ENCODE measurements at places on chromosomes 16 and 17. TPM values are rescaled to one million over a fixed set of nuclear protein-coding genes. Genes with fewer than 3 reads are reported as not detected.

DNA sequence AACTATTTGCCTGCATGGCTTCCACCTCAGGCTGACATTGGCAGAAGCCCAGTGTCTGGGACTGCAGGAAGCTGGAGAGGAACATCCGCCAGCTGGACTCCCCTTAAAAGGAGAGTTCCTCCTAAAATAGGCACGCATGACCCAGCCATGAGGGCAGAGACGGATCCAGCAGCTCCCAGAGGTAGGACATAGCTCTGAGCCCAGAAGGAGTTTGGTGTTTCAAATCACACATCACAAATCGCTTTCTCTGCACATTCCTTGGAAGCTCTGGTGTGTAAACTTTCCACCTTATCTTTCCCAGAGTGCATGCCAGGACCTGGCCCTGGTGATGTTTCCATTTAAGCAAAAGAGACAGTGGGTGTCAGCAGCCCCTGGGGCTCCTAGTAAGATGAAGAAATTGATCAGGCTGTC is 231.1 kb upstream of the CDH5 start:
- H3K27me3 ChIP-seq: peaks cover 4% of the 10 kb centered on the region
- H3K4me3 ChIP-seq: no peak overlapping the region
- no peaks in the 10 kb centered on the region for H3K4me1 ChIP-seq
- no peak for DNase-seq

GRCh38 chr17:74917430-74917829 is 5.6 kb downstream of the USH1G start:
- H3K27me3 ChIP-seq: peaks cover 16% of the 10 kb centered on the region
- no peak overlapping the region for H3K27ac ChIP-seq
- no peak for DNase-seq
- H3K4me3 ChIP-seq: no peak overlapping the region

DNA sequence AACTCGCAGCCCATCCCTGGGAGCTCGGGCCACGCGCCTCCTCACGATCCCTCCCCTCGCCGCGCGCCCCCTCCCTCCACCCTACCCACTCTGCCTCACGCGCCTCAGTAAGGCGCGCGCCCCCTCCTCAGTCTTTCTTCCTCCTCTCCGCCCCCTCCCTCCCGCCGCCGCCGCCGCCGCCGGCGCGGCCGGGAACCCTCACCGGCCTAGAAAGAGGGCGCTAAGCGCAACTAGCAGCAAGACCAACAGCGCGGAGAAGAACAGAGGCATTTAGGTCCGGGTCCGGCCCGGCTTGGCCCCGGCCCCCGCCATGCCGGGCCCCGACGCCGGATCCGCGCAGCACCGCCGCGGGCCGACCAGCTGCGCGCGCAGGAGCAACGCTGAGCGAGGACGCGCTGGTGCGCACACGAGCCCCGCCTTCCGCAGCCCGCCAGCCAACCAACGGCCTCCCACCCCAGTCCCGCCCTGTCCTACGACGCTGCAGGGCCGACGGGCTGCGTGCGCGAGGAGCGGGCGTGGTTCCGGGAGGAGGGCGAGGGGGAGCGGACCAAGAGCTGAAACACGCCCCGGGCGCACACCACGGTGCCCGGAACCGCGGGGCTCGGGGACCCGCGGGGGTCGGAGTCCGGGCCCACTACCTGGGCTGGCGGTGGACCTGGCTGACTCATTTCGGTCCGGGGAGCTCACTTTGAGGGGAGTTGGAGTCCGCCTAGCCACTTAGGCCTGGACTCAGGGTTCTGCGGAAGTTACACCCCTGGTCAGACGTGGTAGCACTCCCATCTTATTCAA is at the start of gene BLTP2:
Gene BLTP2 (minus strand): TSS at position 372 of the 789 bp plus-strand sequence. CDS start 102 bp downstream, at position 270.
- H3K27ac ChIP-seq: peak within 1 kb of the TSS; percentile 86
- H3K4me3 ChIP-seq: peak within 1 kb of the TSS; percentile 84
- peak; percentile 96 for DNase-seq
- peaks cover 36% of the 10 kb centered on the region for H3K4me1 ChIP-seq
- H3K27me3 ChIP-seq: no peaks in the 10 kb centered on the region
- peaks cover 30% of the 10 kb centered on the region for H3K36me3 ChIP-seq

GRCh38 chr17:20262226-20263114 is 204.9 kb downstream of the LGALS9B start:
- no peaks in the 10 kb centered on the region for H3K27me3 ChIP-seq
- peaks cover 9% of the 10 kb centered on the region for H3K36me3 ChIP-seq
- peak overlapping the region; percentile 26 for H3K27ac ChIP-seq
- peak; percentile 34 for DNase-seq
- peaks cover 45% of the 10 kb centered on the region for H3K4me1 ChIP-seq

- H3K27me3 ChIP-seq: no peaks in the 10 kb centered on the region
- peaks cover 19% of the 10 kb centered on the region for H3K4me1 ChIP-seq
- H3K4me3 ChIP-seq: no peak overlapping the region
- H3K36me3 ChIP-seq: no peaks in the 10 kb centered on the region
- H3K27ac ChIP-seq: no peak overlapping the region
- DNase-seq: no peak
Observed at GRCh38 chr17:39960524-39961041, 2.2 kb upstream of the GSDMA start.

DNA sequence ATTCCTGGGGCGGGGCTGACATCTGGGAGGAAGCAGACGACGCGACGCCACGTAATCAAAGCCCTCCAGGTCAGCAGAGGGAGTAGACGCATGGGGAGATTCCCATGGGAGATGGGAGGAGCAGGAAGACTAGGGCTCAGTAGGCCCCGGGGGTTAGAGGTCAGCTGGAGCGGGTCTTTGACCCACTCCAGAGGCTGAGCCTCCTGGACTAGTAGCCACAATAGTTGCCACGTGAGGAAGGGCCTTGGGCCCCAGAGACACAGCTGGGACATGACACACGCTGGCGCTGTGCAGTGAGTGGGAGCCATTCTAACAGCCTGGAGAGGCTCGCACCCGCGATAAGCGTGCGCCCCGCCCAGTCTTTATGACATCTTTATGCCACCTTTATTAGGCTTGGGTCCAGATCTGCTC is 95.7 kb upstream of the AMZ2 start:
- no peak for DNase-seq
- H3K4me1 ChIP-seq: no peaks in the 10 kb centered on the region
- H3K27me3 ChIP-seq: no peaks in the 10 kb centered on the region
- H3K4me3 ChIP-seq: no peak overlapping the region
- H3K36me3 ChIP-seq: no peaks in the 10 kb centered on the region

GRCh38 chr16:80569440-80570105 is 28.8 kb downstream of the DYNLRB2 start:
- peak overlapping the region; percentile 43 for H3K27ac ChIP-seq
- no peaks in the 10 kb centered on the region for H3K36me3 ChIP-seq
- H3K4me3 ChIP-seq: no peak overlapping the region
- peaks cover 30% of the 10 kb centered on the region for H3K4me1 ChIP-seq

DNA sequence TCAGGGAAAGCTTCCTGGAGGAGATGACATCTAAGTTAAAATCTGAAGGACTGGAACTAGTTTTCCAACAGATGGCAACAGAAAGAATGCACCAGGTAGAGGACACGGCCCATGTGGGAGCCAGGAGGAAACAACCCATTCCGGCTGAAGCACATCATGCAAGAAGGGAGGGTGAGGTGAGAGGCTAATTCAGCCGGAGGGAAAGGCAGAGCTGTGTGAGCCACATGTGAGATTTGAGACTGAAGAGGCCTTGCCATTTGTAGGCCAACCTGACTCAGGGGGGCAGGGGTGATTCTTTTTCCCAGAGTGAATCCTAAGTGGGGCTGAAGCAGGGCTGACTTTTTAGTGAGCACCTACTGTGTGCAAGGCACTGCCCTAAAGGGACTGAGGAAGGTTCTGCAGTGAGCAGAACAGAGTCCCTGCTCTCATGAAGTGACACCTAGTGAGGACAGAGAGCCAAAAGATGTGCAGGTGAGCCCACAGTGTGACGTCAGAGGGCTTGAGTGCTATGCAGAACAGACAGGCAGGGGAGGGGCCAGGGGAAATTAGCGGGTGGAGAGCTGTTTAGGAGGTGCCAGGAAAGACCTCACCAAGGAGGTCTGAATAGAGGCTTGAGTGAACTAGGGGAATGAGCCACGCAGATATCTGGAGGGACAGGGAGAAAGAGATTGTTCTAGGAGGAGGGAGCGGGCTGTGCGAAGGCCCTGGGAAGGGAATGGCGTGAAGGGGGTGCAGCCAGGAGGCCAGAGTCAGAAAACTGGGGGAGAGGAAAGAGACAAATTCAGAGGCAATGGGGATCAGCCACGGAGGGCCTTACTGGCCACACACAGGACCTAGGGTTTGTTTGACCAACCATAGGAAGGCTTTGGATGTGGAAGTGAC is 19.8 kb upstream of the IL21R start:
- no peaks in the 10 kb centered on the region for H3K36me3 ChIP-seq
- H3K4me3 ChIP-seq: no peak overlapping the region
- DNase-seq: no peak
- no peaks in the 10 kb centered on the region for H3K27me3 ChIP-seq
- H3K4me1 ChIP-seq: peaks cover 47% of the 10 kb centered on the region
- H3K27ac ChIP-seq: no peak overlapping the region

DNA sequence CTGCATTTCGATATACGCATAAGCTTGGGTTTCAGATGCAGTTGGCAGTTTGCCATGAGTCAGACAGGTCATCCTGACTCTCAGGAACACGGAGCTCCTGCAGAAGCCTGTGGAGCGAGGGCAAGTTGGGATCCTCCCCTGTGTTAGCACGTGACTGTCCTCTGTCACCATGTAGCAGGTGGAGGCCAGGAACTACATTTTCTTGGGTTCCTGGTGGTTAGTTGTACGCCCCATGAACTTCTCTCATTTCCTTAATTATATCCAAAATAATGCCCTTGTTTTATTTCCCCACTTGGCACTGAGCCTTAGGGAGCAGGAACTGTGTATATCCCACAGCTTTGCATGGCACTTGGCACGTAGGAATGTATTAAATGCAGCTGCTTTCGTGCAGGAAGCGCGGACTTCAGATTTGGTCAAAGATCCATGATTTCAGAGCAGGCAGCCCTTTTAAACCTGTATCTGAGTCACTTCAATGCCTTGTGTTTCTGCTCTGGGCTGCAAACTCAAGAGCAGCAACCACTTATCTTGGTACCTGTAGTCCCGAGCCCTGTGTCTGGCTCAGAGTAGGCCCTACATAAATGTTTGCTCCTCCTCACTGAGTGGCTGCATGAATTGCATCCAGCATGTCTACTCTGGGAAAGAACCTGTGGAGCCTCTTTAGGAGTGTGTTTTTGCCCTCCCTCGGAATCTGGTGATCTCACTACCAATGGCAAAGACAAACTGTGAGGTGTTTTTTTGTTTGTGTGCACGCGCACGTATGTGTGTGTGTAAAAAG is 428.4 kb downstream of the MAF start:
- peaks cover 3% of the 10 kb centered on the region for H3K36me3 ChIP-seq
- H3K27me3 ChIP-seq: no peaks in the 10 kb centered on the region
- peaks cover 7% of the 10 kb centered on the region for H3K4me1 ChIP-seq
- H3K27ac ChIP-seq: no peak overlapping the region

DNA sequence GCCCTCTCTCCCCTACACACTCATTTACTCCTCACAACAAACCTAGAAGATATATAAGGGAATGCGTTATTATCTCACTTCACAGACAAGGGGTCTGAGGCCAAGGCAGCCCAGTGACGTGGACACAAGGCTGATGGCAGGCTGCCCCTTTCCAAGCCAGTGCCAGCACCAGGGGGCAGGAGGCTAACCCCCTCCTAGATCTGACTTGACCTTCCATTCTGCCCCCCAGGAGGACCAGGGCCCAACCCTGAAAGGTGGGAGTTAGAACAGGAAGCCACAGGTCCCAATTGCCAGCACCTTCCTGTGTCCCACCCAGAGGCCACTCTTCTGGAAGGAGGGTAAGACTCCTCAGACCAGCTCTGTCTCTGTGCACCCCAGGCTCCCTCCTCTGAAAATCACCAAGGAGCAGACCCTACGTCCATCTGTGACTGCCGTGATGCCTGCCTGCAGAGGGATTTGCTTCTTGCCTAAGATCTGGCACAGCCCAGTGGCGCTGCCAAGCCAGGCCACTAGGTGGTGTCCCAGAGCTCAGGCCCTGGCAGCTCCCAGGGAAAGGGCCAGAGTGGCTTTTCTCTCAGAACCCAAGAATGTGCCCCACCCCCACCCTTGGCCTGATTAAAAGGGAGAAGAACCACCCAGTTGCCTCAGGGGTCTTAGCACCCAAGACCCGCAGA is 42.4 kb upstream of the MRPS23 start:
- no peak overlapping the region for H3K4me3 ChIP-seq
- peak; percentile 86 for DNase-seq
- peaks cover 2% of the 10 kb centered on the region for H3K4me1 ChIP-seq
- no peaks in the 10 kb centered on the region for H3K27me3 ChIP-seq

The FBXO39 gene
- total RNA-seq: not detected

The KCNAB3 gene
- 2.2 TPM for total RNA-seq

The SHCBP1 gene
- total RNA-seq: 45.0 TPM

The CSH1 gene
- not detected for total RNA-seq

The CFAP97D1 gene
- total RNA-seq: not detected

The MYH2 gene
- total RNA-seq: not detected
